Placental pericyte (primary cell): ENCODE measurements at places on chromosomes 11 and 22. TPM values are rescaled to one million over a fixed set of nuclear protein-coding genes. Genes with fewer than 3 reads are reported as not detected.

Gene NOX4
- total RNA-seq, result 0.66 and 18.5 TPM in 2 replicates

Gene SLC1A2
- 7.0 and 8.1 TPM in 2 replicates for total RNA-seq

Gene DEUP1
- total RNA-seq, result not detected in 2 replicates

Gene PLEKHB1
- not detected in 2 replicates for total RNA-seq

Gene FGF19
- not detected in 2 replicates for total RNA-seq

Gene C11orf98
- total RNA-seq, result 19.9 and 31.8 TPM in 2 replicates

Gene GANAB
- 222 and 365 TPM in 2 replicates for total RNA-seq
